ENCODE measurements at places on chromosomes 7 and 10. TPM values are rescaled to one million over a fixed set of nuclear protein-coding genes. Genes with fewer than 3 reads are reported as not detected.

CHST3 gene
- not detected for total RNA-seq

DNA sequence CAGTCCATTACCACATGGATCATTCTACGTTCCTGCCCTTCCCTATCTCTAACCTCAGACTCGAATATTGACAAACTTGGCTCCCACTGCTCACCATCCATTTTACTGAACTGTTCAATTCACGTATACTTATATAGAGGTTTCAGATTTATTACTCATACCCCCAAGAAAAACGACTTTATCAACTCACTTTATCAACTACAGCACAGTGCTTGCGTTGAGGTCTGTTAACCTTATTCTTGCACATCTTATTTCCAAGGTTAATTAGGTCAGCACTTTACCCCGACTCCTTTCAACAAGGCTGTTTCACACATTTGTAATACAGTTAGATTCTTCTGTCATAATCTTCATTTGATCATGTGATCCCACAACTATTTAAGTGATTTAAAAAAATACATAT is 162.3 kb upstream of the AHR start:
- DNase-seq = no peak

CALHM1 gene
- 0.94 TPM for total RNA-seq

GRCh38 chr7:79741684-79742083 is 288.2 kb upstream of the MAGI2 start:
- DNase-seq = no peak

ANXA8L1 gene
- not detected for total RNA-seq

DNA sequence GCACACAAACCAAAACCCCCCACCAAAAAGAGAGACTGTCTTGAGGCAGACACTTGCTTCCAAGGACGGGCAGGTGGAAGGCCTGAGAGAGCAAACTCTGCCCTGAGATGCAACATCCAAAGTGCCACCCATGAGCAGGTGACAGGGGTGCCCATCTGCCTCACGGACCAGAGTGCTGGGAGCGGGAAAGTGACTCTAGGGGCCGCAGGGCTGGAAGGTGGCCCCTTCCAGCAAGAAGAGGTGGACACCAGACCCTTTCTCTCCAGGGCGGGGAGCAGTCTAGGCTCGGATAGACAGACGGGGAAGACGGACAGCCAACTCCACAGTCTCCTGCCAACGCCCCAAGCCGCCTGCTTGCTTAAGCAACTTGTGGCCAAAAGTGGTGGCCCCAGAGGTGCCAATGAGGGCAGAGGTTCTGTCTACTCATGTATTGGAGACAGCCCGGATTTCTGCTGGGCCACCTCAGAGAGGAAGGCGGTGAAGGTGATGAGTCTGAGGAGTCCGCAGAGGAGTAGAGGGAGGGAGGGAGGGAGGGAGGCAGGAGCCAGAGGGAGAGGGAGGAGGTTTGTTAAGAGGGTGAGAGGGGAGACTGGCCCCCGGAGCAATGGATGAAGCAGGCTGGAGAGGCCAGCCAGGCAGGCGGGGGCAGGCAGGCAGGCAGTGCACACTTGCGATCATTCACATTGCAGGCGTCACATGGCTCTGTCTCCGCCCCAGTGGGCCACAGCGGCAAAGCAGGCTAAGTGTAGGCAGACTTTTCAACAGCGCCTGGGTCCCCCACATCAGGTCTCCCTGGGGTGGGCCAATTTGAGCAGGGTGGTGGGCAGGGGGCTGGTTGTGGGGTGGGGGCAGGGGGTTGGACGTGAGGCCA is 65.6 kb downstream of the SLC29A4 start:
- DNase-seq = no peak

- DNase-seq = no peak
These were observed 14.5 kb downstream of the GPR146 start for GRCh38 chr7:1058821-1059199.

DNA sequence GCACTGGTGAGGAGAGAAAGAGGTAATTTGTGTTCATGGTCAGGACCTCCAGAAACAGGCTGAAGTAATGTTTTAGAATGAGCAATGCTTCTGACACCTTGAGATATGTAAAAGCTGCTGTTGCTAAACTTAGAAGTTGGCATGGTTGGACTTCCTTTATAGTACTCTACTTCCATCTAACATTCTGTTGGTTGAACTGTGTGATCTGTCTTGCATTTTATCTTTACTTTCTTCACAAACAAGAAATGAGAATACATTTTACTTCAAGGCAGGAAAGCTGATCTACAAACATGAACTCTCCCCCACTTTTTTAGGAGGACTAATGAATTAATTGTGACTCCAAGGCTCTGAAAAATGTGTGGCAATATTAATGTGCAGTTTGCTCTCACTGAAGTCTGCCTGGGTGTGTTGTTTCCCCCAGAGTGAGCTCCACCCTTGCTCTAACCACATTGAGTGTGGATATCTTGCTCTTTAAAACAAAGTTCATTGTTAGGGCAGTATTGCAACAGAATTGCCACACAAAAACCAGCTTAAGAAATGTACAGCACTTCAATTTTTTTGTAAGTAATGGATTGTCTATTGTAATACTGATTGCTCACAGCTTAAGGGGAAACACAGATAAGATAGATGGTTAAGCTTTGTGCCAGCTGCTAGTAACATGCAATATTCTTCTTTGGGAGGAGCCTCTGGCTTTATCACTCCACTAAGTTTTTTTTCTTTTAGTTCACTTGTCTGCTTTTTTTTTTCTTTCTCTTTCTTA is 69.0 kb downstream of the ADD3 start:
- DNase-seq = no peak

DNA sequence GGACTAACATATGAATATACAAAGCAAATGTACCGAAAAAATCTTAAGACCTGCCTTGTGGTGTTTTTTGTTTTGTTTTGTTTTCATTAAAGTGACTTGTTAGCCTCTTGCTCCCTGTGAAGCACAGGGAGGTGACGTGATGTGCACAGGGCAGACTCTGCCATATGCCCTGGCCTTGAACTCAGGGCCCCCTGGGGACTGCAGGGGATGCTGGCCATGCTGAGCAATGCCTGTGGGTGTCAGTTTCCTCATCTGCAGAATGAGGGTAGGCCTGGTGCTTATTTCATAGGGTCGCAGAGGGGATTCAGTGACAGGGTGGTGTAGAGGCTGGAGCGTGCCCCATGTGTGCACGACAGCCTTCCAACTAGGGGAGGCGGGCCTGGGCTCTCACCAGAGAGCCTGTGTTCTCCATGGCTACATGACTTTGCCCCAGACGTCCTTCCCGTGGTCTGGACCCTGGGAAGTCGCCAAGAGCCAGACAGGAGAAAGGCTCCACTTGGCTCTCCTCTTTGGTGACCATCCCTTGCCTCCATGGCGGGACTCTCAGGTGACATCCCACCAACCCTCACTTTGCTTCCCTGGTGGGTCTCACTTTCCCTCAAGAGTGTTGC is 14.5 kb downstream of the EGFR start:
- DNase-seq = no peak

- DNase-seq = no peak
These were observed 76.6 kb downstream of the DNAJC1 start for GRCh38 chr10:21926949-21927348.

- no peak for DNase-seq
These were observed 297.8 kb downstream of the ELMO1 start for GRCh38 chr7:37150856-37151255.

SCIN gene
- total RNA-seq = 0.69 TPM

PLXNA4 gene
- 20.5 TPM for total RNA-seq

XRCC2 gene
- total RNA-seq = 10.9 TPM

GRCh38 chr10:6721964-6722615 is 142.0 kb upstream of the PRKCQ start:
- no peak for DNase-seq

GRCh38 chr10:78703593-78703992 is 365.2 kb upstream of the ZMIZ1 start:
- DNase-seq = no peak

PRF1 gene
- total RNA-seq = 170 TPM

CEP55 gene
- total RNA-seq = 50.7 TPM

- DNase-seq = no peak
These were observed 117.9 kb downstream of the ELMO1 start for GRCh38 chr7:37330775-37331174.

SPDYE16 gene
- total RNA-seq = 0.71 TPM

- DNase-seq = no peak
These were observed 102.9 kb upstream of the PHYHIPL start for GRCh38 chr10:59073456-59074053.

GRCh38 chr10:21700474-21700873 is 166.4 kb downstream of the MLLT10 start:
- DNase-seq = no peak

PRLHR gene
- not detected for total RNA-seq

DNA sequence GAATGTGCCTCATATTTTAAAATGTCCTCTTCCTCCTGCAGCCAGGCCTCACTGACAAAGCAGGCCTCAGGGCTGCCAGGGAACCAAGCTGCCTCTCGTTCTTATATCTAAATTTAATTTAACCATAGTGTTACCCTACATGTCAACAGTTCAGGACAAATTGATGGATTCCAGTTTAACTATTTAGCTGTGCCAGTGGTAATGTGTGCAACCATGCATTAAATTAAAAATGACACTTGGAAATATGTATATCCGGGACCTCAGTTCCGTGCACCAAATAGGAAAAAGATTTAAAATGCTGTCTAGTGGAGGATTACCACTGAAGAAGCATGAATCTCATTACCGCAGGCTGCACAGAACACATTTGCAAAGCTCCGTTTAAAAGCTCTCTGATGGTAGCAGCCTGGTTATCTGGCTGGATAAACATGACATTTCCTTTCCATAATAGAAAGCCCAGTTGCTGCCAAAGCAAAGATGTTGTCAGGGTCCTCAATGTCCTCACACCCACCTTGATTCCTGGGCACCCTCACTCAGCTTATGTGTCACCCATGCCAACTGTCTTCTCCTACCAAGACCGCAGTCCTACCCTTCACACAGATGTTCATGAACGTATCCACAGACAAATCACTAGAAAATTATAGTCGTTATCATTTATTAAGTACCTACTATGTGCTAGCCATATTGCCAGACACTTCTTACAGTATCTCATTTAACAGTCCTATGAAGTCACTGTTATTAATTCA is 73.3 kb upstream of the FRMD4A start:
- no peak for DNase-seq

Measured in activated naive CD8-positive, alpha-beta T cell treated with anti-CD3 and anti-CD28 coated beads, Interleukin-2, amount 10 ng/mL, durations not matched to agents 7 days and 5 days (primary cell).